Stimulated activated naive B cell treated with anti-CD40 and anti-IgM and Interleukin-4, amounts not matched to agents 10 μg/mL and 1 μg/mL and 100 μg/mL, for 72 hours (primary cell): ENCODE measurements at places on chromosomes 3 and 15.

- peak; percentile 25 for DNase-seq
Observed at GRCh38 chr3:152269056-152269830, 514 bp downstream of the MBNL1 start.

DNA sequence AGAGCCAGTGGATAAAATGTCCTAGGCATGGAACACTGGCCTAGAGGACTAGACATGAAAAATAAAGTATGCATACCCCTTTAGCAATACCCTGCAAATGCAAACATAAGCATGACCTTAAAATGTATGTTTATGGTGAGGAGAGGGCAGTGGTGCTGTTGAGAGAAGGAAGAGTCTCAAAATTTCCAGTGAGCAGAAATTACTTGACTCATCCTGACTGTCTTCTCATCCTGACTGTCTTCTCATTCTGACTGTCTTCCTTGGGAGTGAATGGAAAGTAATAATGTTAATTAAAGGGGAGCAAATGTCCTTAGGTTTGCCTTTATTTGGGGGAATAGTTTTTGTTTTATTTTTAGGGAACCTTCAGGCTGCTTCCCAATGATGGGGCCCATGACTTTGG lies 121.5 kb upstream of the GALNT15 start:
- no peak for DNase-seq

- no peak for DNase-seq
Observed at GRCh38 chr15:37134699-37135131, 34.4 kb upstream of the MEIS2 start.

- no peak for DNase-seq
Observed at GRCh38 chr3:194261581-194262063, 89.5 kb downstream of the CPN2 start.

GRCh38 chr15:71332431-71333004 lies 217.2 kb downstream of the THSD4 start:
- DNase-seq, result no peak

GRCh38 chr3:39941931-39942330 lies 132.5 kb downstream of the MYRIP start:
- no peak for DNase-seq

DNA sequence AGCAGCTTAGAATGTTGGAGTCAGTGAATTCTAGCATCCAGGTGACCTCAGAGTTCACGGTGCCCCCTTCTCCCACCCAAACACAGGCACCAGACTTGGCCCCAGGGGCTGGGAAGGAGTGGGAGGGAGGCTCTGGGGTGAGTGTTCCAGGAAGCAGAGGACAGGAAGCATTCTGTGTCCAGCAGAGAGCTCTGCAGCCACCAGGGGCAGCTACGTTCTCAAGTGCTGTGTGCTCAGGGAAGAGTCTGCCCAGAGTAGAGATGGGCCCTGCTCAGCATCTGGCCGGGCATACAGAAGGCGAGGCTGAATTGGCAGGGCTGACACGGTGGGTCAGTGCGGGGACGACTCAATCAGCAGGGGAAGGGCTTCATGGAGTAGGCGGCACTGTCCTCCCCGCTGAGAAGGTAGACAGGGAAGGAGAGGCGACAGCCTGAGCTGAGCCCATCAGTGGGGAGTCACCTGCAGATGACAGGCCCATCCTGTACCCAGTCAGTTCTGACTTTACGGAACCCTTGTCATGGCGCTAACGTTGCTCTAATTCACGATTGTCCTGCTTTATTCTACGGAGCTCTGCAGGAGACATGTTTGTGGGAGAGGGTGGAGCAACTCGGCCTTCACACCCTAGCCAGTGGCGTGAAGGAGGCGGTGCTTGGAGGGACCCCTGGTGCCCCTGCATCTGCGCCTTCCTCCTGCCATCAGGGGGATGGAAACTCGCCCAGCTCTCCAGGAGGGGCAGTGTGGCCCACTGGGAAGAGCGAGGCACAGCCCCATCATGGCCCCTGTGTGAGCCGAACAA lies 82.2 kb downstream of the C3orf70 start:
- no peak for DNase-seq

- DNase-seq, result no peak
Observed at GRCh38 chr3:67854663-67855062, 200.3 kb upstream of the SUCLG2 start.

- no peak for DNase-seq
Observed at GRCh38 chr3:42274266-42274665, 8.3 kb upstream of the CCK start.

DNA sequence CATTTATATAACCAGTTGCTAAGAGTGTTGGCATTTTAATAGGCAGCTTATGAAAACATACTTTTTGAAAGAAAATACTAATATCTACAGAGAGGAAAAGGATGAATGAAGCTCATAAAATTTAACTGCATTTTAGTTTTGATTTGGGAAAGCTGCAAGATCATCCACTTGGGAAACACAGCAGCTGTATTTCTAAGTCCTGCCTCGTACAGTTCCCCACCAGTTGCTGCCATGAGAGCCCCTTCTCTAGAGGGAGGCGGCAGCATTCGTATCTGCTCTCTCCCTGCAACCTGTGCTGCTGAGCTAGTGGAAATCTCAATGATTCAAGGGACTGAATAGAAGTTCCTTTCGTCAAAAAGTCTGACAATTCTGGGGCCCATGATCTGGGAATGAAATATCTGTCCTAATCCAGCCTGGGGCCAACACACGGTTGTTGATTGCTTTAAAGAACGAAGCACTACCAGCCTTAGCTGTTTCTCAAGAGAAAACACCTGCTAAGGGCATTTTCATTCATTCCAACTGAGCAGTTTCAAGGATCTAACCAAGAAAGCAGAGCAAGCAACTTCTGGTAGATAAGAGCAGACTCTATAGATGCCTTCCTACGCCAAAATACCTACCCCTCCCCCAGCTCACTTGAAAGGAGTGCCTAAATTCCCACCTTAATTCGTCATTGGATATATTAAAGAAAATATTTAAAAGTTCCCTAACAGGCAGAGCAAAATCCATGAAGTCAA lies 223.7 kb downstream of the MAGI1 start:
- DNase-seq, result no peak

- DNase-seq, result no peak
Observed at GRCh38 chr15:65901336-65901735, 32.0 kb downstream of the RAB11A start.

- DNase-seq, result no peak
Observed at GRCh38 chr15:57167821-57168395, 208.4 kb upstream of the CGNL1 start.

GRCh38 chr3:4739289-4740236 lies 239.7 kb upstream of the BHLHE40 start:
- no peak for DNase-seq

DNA sequence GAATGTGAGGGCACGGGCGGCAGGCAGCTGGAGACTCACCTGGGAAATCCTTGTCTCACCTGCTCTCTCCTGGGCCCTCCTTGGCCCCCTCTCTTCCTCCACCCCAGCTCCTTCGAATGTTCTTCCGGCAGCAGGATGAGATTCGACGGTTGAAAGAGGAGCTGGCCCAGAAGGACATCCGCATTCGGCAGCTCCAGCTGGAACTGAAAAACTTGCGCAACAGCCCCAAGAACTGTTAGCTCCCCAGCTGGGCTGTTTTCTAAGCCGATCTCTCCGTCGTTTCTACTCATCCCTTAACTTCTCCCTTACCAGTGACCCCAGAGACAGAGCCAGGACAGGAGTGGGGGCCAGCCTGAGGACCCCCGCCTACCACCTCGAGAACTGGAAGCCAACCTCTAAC lies 95.0 kb downstream of the ANP32A start:
- no peak for DNase-seq

GRCh38 chr3:10973046-10973595 lies 19.4 kb upstream of the SLC6A1 start:
- no peak for DNase-seq

DNA sequence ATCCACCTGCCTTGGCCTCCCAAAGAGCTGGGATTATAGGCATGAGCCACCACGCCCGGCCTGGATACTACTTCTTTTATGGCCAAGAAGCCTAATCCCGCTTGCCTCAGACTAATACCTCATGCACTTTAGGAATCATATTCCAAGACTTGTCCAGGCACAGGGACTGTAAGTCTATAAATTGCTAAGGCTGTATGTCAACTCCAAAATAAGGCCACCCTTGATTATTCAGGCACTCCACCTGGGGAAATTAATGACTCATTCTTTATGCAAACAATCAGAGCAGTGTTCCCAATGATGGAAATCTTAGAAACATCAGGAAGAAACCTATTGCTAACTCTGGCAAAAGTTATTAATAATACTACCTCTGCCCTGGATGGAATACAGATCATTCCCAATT lies 98.4 kb downstream of the ERC2 start:
- DNase-seq, result no peak

DNA sequence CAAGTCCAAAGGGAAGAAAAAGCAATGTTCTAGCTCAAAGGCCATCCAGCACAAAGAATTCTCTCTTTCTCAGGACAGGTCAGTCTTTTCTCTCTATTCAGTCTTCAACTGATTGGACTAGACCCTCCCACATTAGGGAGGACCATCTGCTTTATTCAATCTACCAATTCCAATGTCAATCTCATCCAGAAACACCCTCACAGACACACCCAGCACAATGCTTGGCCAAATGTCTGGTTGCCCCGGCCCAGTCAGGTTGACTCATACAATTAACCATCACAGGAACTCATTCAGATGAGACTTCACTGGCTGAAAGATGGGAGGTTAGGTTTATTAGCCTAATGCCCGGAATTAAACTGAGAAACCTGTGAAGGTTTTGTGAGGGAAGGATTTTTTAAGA lies 32.4 kb downstream of the ACAN start:
- no peak for DNase-seq

DNA sequence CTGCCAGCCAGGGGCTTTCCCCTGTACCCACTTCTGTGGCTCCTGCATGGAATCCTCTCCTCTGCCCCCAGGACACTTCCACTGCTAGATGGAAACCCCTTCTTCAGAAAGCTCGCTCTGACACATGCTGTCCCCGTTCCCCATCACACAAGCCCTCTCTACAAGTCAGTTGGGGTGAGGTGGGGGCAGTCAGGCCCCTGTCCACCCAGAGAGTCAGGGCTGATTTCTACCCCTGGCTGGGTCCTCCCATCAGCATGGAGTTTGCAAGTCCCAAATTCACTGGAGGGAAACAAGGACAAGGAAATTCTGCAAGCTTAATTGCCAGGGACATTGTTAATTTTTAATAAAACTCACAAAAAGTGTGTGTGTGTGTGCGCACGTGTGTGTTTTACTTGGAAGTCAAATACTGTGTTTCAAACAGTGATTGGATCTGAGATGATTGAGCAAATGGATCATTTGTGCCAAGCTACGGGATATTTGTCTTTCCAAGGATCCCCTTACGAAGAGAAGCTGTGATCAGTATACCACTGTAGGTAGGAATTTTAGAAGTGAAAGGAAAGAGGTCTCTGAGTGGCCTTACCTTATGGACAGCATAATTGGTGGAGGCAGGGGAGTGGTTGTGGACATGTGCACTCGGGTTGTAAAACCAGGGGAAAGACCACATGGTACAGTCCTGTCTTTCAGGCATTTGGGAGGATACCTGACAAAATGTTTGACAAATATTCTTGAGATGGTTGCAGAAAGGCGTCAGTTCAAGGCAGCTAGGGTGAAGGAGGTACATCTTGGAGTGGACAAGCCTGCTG lies 1.5 kb upstream of the AMOTL2 start:
- DNase-seq, result no peak

GRCh38 chr3:193874512-193874911 lies 261.4 kb upstream of the HES1 start:
- DNase-seq, result no peak

DNA sequence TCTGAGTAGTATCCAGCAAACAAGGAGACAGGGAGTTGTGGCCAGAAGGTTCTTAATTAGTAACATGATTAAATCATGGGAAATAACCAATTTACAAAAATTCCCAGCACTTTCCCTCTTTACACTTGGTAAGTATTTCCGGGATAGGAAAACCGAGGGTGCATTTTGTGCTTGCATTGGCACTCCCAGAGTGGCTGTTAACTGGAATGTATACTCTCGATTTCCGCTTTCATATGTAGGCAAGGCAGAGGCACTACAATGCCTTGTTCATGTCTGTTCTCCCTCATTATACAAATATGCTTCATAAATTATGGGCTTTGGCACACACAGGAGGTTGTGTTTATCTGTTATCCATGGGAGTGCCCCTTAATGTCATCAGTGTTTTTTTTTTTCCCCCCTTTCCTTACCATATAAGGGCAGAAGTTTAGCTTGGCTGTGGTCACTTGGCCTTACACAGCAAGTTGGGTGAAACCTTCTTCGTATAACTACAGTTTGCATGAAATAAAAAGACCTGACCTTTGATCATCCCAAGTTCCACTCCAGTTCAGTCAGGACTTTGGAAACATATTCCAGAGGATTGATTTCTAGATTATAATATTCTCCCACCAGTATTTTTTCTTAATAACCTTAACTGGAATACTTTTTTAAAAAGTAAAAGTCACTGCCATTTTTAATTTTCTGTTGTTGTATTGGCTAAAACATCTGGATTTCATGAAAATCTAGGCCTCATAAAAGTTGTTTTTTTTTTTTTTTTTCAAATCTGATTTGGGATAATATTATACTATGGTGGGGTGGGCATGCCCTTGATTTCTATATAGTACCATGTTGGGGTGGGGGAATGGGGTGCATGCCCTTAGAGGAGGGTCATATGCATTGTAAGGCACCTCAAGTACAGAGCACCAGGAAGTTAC lies 8.9 kb downstream of the TPM1 start:
- no peak for DNase-seq

- no peak for DNase-seq
Observed at GRCh38 chr3:44647771-44648170, 761 bp upstream of the ZNF35 start.

GRCh38 chr3:166307756-166308350 lies 470.6 kb upstream of the BCHE start:
- no peak for DNase-seq

GRCh38 chr15:26661748-26662147 lies 111.1 kb downstream of the GABRB3 start:
- no peak for DNase-seq
